ENCODE measurements at places on chromosomes 6 and 20.
A peak's percentile ranks its signal among the peaks of the same experiment; 100 is the strongest.

DNA sequence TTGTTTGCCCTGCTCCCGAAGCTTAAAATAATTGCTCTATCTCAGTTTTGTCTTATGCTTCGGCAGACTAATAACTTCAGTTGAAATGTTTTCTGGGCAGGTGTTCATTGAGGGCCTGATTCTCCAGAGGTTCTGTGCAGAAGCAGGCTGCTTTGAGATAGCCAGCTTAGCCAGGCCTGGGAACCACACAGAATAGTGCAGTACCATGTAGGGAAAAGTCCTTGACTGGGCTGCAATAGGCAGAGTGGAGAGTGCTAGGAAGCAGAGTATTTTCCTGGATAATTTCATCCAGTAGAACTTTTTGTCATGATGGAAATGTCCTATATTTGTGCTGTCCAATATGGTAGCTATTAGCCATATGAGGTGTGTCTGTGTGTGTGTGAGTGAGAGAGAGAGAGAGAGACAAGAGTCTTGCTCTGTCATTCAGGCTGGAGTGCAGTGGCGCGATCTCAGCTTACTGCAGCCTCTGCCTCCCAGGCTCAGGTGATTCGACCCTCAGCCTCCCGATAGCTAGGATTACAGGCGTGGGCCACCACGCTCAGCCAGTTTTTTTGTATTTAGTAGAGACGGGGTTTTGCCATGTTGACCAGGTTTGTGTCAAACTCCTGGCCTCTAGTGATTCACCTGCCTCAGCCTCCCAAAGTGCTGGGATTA is 15.9 kb downstream of the TOP1 start:
- no peak for DNase-seq

GRCh38 chr20:48236000-48236970 is 451.0 kb upstream of the SULF2 start:
- DNase-seq: no peak

DNA sequence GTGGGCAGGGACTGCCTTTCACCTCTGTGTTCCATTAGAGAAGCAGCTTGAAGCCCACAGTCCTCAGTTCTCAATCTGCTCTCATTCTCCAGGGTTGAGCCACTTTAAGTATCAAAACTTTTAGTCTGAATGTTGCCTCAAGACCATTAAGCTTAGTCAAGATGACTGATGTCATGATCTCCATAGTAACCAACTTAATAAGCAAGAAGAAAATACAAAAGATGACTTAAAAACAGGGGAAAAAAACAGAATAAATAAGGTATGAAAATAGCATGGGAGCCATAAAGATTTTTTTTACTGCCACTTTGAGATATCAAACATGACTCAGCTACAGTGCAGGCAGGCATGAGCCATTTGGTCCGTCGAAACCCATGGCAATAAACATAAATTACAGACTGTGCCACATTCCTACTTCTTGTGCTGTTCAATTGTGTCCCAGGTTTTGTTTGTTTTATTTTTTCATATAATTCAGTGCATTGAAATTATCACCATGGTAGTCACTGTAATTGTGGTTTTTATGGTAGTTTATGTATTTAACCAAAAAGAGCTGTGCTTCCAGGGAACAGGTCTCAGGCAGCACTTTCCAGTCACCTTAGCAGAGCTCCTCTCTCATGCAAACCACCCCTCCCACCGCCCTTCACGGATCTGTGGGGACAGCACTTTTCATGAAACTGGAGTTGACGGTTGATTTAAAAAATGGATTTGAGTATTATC is 156.5 kb upstream of the INSM1 start:
- DNase-seq: no peak

DNA sequence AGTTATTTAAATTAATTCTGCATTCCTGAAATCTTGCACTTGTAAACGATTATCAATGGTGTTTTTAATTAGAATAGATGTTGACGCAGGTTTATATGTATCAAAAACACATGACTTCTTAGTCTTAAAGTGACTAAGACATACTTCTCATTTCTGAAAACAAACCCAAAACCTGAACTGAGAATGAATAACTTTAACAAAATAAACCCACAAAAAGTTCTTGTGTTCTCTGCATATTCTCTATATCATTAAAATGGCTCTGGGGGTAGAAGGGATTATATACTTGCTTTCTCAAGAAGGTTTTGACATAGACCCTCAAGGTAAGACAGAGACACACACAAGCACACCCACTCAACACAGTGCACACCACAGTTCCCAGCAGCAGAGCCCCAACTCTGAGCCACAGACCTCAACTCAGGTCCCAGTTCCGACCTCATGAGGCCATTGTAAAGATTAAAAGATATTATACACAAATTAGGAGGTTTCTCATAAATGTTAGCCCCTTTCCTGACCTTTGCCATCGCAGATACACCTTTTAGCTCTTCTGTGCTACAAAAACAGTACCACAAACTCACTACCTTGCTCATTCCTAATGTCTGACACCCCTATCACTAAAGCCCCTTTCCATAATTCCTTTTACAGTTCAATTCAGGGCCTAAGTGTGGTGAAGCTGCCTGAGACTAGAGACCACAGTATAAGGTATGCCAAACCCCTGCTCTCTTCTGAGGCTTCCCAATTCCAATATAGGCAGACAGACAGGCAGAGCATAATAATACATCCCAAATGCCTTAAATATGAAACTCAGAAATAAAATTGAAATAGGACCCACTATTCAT is 267.8 kb downstream of the PTPRK start:
- no peak for DNase-seq

- DNase-seq: no peak
Measured at GRCh38 chr6:143009851-143010250, 50.8 kb upstream of the AIG1 start.

DNA sequence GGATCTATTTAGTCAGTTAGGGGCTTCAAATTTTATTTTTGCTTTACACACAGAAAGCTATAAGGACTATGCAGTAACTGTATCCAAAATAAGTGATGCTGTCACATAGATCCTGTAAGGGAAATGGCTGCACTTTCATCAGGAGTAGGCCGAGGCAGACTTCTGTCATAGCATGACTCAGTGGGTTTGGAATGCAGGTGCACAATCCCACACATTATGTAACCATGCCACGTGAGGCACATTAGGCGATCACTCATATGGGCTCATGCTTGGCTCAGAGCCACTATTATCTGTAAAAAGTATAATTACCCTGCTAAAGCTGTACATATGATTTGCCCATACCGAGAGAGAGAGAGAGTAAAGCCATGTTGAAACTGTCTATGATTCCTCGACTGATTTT is 1189.4 kb upstream of the EYS start:
- peak; percentile 52 for DNase-seq

DNA sequence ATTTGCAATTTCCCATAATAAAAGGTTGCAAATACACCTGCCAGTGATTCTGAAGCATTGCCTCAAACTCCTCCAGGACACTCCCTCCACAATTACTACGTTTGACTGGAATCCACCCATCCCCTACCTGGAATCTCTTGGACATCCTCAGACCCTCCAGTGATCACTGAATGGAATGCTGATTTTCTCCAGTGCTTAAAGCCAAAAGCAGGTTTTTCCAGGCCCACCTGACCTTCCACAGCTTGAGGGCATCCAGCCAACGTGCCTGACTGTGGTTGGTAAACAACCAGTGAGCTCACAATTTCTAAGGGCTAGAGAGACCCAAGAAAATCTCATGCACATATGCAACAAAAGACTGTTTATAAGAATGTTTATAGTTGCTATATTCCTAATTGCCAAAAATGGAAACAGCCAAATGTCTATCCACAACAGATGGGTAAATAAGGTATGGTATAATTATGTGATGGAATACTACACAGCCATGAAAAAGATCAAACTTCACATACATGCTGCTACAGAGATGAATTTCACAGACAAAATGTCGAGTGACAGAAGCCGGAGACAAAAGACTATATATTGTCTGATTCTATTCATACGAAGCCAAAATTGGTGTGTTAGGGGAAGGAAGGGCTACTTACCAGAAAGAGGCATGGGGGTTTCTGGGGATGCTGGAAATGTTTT is 147.1 kb upstream of the RREB1 start:
- no peak for DNase-seq

- no peak for DNase-seq
Measured at GRCh38 chr6:51292659-51293058, 474.0 kb downstream of the TFAP2B start.

DNA sequence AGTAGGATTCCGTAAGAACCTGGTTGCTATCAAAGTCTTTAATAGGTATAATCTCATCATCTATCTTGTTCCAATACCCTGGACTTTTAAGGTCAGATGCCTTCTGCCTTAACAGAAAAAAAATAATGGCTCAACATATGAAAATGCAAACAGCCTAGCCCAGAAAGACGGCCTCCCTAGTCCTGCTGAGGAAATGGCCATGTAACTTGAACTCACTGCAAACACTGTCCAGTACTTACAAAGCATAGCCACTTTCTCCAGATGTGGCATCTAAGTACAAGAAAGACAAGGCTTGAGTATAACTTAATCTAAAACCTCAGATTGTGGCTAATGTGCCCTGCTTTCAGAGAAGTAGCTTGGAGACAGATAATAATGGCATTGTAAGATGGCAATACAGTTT is 26.5 kb downstream of the FASTKD5 start:
- no peak for DNase-seq

DNA sequence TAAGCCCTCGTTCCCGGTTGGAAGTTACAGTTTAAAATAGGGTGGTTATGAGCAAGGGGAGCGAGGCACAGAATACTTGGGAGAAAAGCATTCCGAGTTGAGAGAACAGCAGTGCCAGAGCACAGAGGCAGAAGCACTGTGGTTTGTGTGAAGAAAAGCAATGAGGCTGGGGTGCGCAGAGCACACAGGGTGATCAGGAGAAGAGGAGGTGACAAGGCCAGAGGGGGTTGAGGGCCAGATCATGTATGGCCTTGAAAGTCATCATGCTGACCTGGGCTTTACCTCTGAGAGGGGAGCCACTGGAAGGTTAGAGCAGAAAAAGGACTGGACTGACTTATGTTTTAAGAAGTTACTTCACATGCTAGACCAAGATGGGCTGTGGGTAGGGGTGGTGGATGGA is 3.5 kb upstream of the BTN3A2 start:
- no peak for DNase-seq

DNA sequence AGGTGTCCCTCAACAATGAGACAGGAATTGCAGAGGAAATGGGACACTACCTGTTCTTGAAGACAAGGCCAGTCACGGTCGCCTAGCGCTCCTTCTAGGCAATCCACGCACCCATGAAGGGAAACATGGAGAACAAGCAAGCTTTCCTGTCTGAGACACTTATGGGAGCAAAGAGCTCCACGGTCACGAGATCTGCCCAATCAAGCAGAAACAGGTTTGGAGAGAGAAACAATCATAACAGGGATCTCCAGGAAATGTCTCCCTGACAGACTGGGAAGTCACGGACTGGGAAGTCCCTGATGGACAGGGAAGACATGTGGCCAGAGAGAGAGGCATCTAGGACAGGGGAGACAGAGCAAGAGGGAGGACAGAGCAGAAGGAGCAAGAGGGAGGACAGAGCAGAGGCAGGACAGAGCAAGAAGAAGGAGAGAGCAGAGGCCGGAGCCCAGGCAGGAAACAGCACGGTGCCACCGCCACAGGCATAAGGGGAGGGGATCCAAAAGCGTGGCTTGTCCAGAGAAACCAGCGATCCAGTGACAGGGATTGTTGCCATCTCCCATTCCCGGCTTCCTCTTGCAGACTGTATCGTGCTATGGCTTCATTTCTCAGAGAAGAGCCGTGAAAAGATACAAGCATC is 167.8 kb upstream of the ZNF337 start:
- DNase-seq: no peak

- no peak for DNase-seq
Measured at GRCh38 chr6:51137777-51138176, 319.1 kb downstream of the TFAP2B start.

DNA sequence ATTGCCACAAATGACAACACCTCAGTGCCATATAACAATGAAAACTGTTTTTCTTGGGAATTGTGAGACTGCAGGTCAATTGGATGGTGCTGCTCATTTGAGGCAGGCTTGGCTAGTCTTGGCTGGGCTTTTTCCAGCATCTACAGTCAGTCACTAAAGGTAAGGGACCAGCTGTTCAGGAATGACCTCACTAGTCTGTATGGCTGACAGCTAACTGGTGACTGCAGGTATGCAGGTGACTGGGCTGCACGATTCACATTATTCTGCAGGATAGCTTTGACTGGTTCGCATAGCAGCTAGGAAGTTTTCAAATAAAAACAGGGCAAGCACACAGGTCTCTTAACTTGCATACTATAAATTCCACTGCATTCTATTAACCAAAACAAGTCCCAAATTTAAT is 22.1 kb upstream of the HMGCLL1 start:
- no peak for DNase-seq

- no peak for DNase-seq
Measured at GRCh38 chr20:58930496-58930895, 50.6 kb upstream of the NELFCD start.

DNA sequence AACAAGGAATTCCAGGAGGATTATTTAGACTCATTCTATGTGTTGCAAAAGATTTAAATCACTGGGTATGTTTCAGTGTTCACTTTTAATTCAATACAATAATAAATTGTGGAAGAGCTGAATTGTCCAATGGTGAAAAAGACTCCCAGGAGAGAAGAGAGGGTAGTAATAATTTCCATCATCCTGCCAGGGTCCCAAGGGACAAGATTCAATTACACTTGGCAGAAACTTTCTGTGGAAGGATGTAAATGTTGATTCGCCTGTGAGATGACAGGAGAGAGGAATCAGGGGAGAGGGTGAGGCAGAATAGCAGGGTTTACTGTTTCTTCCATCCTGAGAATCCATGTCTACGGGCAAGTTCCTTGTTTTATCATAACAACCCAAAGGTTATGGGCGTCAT is 342.7 kb downstream of the ESR1 start:
- DNase-seq: no peak

DNA sequence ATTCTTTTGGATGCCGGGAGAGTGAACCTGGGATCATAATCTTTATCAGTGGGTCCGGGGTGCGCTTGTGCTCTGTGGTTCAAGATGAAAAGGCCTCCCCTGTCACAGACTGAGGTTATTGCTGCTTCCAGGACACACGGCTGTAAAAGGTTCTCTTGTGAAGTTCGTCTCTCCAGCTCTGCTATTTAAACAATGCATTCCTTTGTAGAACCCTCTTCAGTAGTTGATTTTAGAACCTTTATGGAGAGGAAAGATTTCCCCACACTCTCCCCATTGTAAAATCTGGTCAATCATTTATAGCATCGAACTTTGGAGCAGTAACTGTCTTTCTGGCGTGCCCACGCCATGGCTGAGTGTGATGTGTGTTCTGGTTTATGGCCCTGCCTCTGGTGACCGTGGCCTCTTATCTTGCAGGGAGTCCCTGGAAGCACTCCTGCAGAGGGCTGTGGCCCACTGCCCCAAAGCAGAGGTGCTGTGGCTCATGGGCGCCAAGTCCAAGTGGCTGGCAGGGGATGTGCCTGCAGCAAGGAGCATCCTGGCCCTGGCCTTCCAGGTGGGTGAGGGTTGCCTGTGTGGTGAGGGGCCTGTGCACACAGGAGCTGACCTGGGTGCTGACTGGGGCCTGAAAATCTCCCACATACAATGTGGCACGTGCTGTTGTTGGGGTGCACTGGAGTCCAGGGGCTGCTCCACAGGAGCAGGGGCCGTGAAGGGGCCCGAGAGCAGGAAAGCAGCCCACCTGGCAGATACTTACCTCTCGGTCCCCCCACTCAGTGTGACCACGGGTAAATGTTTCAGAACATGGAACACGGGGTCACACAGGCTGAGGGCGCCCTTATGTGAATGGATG is 11.6 kb upstream of the C20orf204 start:
- no peak for DNase-seq

Data from NCI-H226 (cell line).